ENCODE measurements at places on chromosomes 12 and 14.

DNA sequence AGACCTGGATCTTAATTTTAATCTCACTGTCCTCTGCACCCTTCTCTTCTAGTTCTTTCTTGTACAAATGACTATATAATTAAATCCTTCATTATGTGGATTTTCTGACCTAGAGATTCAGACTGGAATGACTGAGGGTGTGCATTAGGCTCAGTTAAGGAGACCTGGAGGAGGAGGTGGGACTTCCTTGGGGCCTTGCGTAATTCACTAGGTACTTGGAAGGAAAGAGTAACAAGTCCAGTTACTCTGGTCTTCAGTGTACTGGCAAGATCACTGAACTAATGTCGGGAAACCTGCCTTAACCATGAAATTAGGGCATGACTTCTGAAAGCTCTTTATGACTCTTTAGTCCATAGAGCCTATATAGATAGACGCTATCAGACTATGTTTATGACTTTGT is 441.4 kb downstream of the EGLN3 start:
- DNase-seq, result no peak

DNA sequence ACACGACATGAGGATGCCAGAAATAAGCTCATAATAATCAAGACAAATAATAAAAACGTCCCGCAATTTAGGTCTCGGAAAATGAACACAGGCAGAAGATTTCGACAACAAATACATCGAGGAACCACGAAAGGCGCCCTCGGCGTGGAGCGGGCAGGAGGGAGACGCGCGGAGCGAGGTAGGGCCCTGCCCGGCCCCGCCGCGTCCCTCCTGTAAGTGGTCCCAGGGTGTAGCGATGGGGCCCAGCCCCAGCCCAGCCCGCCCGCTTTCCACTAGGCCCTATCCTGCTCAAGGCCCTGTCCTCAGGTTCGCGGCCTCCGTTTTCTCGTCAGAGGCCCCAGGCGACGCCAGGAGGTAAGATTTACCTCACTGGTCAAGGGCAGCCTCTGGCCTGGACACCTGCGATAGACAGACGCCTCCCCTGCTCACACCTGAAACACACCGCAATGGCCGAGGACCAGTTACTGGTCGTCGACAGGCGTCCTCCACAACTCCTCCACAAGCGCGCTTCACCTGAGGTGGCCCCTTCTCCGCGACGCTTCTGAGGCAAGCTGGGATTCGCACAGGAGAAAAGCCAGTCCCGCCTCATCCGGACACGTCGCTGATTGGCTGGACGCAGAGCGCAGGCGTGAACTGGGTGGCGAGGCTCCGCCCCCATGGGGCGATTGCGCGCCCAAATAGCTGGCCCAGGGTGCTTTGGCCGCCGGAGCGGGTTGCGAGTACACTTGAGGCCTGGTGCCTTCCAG is at the start of gene SYCP3:
SYCP3 (minus strand) TSS at position 543 of the 746 bp plus-strand sequence. CDS start 1,527 bp downstream, outside the sequence.
- no peak for DNase-seq

- DNase-seq, result no peak
Observed at GRCh38 chr12:12219664-12220063, 47.2 kb downstream of the LRP6 start.

DNA sequence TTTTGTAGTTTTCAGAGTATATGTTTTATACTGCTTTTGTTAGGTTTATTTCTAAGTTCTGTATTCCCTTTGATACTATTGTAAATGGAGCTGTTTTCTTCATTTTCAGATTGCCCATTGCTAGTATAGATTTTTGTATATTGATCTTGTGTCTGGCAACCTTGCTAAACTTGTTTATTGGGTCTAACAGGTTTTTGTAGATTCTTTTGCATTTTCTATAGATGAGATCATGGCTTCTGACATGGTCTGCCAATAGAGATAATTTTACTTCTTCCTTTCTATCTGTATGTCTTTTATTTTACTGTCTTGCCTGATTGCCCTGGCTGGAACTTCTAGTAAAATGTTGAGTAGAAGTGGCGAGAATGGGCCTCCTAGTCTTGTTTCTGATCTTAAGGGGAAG is 40.3 kb downstream of the ANKRD9 start:
- DNase-seq, result no peak

- DNase-seq, result peak; percentile 80
Observed at GRCh38 chr12:53097564-53098353, at the start of gene IGFBP6. TSS of gene IGFBP6 (plus strand) at chr12:53097667. CDS start at chr12:53097718, 51 bp downstream.

DNA sequence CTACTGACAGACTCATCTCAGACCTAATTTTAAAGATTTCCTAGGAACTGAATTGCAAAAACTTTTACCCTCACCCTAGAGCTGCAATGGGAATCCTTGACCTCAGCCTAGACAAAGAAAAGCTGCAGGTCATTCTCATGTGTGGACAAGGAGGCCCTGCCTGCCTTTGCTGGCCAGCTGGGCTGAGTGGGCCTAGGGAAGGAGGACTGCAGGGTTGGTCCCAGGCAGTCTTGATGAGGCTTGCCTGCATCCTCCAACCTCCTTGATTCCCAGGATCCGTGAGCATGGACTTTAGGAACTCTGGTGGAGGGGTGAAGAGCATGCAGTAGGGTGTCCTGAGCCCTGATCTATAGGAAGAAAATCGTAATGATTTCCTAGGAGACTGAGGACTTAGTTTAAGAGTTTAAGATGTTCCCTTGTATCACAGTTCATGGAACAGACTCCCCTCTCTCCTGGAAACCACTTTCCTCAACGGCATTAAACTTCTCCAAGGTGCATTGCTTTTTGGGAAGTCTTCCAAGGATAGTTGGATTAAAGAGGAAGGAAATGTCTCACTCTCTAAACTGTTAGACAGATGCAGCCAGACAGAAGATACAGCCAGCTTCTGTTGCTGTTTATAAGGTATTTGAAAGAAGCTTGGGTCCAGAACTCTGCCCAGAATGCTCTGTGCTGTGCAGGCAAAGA is 55.4 kb upstream of the DDX11 start:
- DNase-seq, result no peak

- no peak for DNase-seq
Observed at GRCh38 chr14:37170237-37170636, 2.2 kb downstream of the SLC25A21 start.

GRCh38 chr14:71748196-71748595 is 184.0 kb upstream of the RGS6 start:
- no peak for DNase-seq

DNA sequence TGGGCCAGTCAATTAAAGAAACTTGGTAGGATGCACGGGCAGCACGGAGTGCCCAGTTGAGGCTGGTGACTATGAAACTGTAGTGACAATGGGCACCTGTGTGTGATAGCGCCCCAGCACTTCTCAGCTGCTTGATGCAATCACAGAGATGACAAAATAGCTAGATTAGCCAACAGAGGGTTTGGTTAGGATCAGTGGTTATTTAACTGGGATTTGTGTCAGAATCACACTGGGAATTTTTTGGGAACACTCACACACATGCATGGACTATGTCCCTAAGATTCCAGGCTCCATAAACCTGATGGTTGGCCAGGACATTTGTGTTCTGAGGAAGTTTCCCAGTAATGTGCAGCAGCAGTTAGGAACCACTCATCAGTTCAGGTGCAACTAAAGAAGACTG is 51.2 kb upstream of the DAAM1 start:
- DNase-seq, result no peak

DNA sequence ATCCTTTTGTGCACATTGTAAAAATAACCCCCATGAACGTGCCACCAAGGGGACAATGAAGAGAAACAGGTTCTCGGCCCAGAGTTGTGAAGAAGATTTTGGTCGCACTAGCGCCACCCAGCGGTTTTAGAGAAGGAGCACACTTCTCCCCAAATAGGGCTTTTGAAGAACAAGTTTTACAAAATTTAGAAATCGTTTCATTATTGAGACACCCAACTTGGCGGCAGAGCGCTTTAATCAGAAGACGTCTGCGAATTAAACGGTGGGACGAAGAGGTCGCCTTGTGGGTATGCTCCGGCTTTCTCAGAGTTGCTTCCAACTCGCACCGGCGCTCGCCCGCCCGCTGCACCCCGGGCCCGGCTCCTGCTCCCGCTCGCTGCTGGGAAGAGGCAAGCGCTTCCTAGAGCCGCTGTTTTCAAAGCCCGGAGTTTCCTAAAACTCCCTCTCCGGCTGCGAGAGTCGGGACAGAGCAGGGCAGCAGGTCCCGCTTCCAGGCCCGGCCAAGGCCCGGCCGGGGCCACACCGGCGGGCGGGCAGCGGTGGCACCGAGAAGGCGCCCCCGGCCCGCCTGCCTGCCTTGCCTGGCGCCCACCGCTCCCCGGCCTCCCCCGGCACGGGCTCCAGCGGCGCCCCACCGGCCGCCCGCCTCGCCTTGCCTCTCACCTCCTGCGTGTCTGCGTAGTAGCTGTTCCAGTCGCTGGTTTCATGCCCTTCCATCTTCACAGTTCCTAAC is 645 bp downstream of the FOXA1 start:
- DNase-seq, result peak; percentile 68

GRCh38 chr12:13371367-13371766 is 174.8 kb downstream of the EMP1 start:
- no peak for DNase-seq

GRCh38 chr14:68741477-68741791 is 51.4 kb downstream of the ZFP36L1 start:
- no peak for DNase-seq

DNA sequence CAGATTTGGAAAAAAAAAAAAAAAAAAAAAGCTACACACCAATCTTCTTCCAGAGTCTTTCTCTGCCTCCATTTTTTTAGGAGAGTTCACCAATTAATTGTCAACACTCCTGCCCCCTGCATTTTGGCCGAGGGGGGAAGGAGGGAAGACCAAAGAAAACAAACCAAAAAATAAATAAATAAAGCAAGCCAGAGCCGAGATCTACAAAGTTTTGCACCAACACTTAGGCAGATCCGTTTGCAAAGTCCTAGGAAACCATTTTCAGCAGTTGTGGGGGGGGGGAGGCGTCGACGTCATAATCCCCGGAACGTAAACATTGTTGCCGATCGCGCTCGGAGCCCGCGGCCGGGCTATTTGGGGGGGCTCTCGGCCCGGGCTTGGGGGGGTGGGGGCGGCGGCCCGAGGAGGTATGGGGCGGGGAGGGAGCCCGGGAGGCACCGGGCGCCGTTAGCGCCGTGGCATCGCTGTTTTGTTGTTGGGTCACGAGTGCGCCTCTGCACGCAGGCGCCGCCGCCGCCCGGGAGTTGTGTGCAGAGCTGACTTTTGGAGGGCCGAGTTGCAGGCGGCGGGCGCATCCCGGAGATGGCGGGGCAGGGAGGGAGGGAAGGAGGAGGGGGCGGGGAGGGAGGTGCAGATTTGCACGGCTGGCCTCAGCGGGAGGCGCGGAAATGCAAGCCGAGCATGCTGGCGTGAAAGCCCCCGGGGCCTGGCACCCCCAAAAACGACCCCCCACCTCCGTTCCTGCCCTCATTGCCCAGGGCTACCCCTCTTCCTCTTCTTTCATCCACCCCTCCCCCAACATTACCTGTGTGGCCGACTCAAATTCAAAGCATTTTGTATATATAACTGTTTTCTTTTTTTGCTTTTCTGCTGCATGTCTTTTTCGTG is 598 bp downstream of the KDM2B start:
- peak; percentile 79 for DNase-seq

- no peak for DNase-seq
Observed at GRCh38 chr14:21241218-21241819, 27.9 kb downstream of the HNRNPC start.

GRCh38 chr12:28129031-28129430 is 61.2 kb upstream of the CCDC91 start:
- no peak for DNase-seq

DNA sequence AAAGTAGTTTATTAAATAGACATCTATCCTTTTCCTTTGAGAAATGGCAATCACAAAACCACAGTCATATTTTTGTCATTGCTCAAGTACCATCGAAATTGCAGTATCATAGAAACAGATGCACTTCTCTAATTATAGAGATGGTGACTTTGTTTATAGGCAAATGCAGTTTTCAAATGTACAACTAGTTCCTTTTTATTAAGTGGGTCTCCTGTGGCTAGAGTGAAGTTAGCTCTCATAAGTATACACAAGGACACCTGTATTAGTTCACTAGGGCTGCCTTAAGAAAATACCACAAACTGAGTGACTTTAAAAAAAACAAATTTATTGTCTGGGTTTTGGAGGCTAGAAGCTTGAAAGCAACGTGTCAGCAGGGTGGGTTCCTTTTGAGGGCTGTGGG is 62.8 kb downstream of the OTOGL start:
- DNase-seq, result no peak

GRCh38 chr12:68609998-68610369 is 715 bp upstream of the RAP1B start:
- DNase-seq, result no peak

DNA sequence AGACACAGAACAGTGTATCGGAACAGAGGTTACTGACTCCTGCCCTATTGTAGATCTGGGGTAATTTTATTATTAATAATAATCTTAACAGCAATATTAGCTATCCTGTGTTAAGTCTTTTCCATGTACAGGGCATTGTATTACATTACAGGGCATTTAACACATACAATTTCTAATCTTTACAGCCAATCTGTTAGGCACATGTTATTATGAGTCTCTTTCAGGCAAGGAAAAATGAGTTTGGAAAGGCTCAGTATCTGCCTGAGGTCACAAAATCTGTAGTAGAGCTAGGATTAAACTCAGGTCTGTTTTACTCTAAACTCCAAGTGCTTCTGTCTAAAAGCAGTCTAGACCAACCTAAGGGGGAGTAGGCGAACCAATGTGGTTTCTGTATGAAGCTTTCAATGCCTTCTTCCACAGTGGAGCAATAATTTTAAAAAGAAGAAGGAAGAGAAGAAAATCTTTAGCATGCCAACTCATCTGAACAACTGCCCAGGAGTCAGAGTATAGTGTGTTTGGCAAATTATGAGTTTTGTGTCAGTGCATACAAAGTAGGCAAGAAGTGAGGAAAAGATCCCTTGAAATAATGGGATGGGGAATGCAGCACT is 192.6 kb downstream of the CHST11 start:
- no peak for DNase-seq

DNA sequence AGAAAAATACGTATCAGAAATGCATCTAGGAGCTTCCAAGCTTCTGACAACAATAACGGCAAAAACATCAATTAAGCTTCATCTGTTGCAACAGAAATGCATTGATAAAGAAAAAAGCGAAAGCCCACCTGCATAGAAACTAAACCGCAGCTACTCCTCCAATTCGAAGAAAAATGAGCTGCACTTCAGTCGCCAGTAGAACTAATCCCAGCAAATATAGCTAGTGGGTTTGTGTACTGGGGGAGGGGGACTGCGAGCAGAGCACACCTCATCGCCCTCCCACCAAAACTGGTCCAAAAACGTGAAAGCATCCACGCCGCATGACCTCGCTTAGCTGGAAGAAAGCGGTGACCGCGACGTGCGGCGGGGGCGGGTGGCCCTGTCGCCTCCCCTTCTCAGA is 1.2 kb downstream of the SLC35F4 start:
- DNase-seq, result no peak
